ENCODE measurements at places on chromosomes 4 and X.

DNA sequence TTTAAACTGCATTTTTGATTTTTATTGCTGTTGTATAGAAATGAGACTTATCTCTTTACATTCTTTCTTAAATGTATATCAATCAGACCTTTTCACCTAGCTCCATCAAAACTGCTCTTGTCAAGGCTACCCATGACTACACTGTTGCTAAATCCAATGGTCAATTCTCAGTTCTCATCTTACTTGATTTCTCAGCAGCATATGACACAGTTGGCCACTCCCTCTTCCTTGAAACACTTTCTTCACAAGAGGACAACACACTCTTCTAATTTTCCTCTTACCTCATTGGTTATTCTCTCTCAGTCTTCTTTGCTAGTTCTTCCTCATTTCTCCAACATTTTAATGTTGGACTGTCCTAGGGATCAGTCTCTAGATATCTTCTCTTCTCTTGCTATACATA, 94.1 kb upstream of the CITED1 start:
- DNase-seq, result no peak
- H3K4me1 ChIP-seq, result no peaks in the 10 kb centered on the region
- no peaks in the 10 kb centered on the region for H3K36me3 ChIP-seq
- H3K27me3 ChIP-seq, result no peaks in the 10 kb centered on the region

GRCh38 chrX:80335062-80335830, 85.0 kb upstream of the TENT5D start:
- no peak for DNase-seq
- H3K4me3 ChIP-seq, result peak overlapping the region; percentile 26
- no peaks in the 10 kb centered on the region for H3K27me3 ChIP-seq
- no peaks in the 10 kb centered on the region for H3K4me1 ChIP-seq
- H3K27ac ChIP-seq, result no peak overlapping the region

GRCh38 chrX:132909643-132910042, 48.8 kb downstream of the HS6ST2 start:
- H3K4me1 ChIP-seq, result no peaks in the 10 kb centered on the region
- DNase-seq, result no peak
- no peaks in the 10 kb centered on the region for H3K36me3 ChIP-seq
- no peak overlapping the region for H3K27ac ChIP-seq

- no peak overlapping the region for H3K4me3 ChIP-seq
- H3K27me3 ChIP-seq, result no peaks in the 10 kb centered on the region
- no peak overlapping the region for H3K27ac ChIP-seq
Measured at GRCh38 chr4:7420661-7421040, 14.1 kb downstream of the PSAPL1 start.

DNA sequence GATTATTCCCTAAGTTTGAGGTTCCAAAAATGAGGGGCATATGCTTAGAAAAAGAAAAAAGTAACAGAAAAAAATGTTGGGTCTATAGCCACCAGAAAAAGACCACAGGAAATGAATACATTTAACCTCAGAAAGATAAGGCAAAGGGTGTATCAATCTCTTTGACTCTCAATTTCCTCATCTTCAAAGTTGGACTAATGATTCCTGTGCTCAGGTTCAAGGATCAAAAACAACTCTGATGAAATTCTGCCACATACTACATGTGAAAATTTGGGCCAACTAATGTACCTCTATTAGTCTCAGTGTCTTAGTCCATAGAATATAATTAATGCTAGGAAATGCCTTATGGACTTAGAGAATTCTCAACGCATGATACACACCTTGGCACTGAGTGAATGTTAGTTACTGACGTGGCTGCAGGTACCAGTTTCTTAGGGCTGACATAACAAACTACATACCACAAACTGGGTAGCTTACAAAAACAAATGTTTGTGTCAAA, 257.7 kb downstream of the ANKRD50 start:
- H3K4me1 ChIP-seq, result no peaks in the 10 kb centered on the region
- no peak overlapping the region for H3K4me3 ChIP-seq
- no peaks in the 10 kb centered on the region for H3K27me3 ChIP-seq
- DNase-seq, result no peak
- no peak overlapping the region for H3K27ac ChIP-seq

DNA sequence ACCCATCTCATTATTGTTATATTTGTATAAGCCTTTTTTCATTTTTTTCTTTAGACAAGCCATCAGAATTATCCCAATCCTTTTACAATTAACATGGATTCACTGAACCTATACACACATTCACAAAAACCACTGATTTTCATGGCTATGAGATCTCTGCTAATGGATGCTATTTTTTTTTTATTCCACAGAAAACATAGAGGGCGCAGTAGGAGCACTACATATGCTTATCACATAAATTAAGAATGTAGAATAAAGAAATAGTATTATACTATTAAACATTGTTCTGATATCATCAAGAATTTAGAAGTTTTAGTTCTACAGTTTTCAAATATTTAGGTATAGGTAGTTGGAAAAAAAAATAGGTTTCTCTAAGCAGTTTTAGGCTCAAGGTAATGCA, 1477.4 kb downstream of the ARAP2 start:
- no peak overlapping the region for H3K4me3 ChIP-seq
- no peaks in the 10 kb centered on the region for H3K36me3 ChIP-seq
- H3K4me1 ChIP-seq, result no peaks in the 10 kb centered on the region
- no peak overlapping the region for H3K27ac ChIP-seq

DNA sequence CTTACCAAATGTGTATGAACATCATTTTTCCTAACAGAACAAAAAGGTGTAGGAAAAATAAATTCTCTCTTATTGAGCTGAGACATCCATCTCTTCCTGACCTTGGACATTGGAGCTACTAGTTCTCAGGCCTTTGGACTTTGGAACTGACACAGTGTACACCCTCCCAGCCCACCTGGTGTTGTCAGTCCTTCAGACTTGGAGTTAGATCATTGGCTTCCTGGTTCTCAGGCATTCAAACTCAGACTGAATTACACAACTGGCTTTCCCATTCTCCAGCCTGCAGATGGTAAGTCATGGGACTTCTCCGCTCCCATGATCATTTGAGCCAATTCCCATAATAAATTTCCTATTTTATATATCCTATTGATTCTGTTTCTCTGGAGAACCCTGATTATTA, 84.8 kb upstream of the EDNRA start:
- H3K4me1 ChIP-seq, result no peaks in the 10 kb centered on the region
- H3K4me3 ChIP-seq, result no peak overlapping the region
- DNase-seq, result no peak
- H3K27me3 ChIP-seq, result no peaks in the 10 kb centered on the region
- H3K27ac ChIP-seq, result no peak overlapping the region
- no peaks in the 10 kb centered on the region for H3K36me3 ChIP-seq

- no peaks in the 10 kb centered on the region for H3K27me3 ChIP-seq
- DNase-seq, result no peak
- no peaks in the 10 kb centered on the region for H3K36me3 ChIP-seq
- no peak overlapping the region for H3K27ac ChIP-seq
Measured at GRCh38 chr4:135277980-135278315, 1076.4 kb upstream of the PABPC4L start.

- no peaks in the 10 kb centered on the region for H3K4me1 ChIP-seq
- H3K27ac ChIP-seq, result no peak overlapping the region
- no peaks in the 10 kb centered on the region for H3K27me3 ChIP-seq
- no peaks in the 10 kb centered on the region for H3K36me3 ChIP-seq
Measured at GRCh38 chr4:17009871-17010367, 111.5 kb upstream of the LDB2 start.

DNA sequence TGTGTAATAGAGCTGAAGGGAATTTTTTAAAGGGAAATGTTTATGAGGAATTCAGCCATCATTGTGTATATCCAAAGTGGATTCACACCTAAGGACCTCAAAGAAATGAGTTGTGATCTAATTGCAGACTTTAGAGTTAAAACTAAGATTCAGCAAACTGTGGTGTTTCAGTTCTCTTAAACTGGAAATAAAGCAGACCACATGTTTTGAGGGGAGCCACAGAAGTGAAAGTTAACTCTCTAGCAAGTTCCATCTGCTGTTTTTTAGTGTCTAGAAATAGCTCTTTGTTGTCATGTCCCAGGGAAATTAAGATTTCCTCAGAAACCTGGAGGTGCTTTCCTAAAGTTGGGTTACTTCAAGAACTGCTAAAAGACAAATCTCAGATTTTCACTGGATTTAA, 97.3 kb upstream of the DDX3X start:
- H3K27me3 ChIP-seq, result no peaks in the 10 kb centered on the region
- no peak overlapping the region for H3K27ac ChIP-seq
- no peak for DNase-seq
- no peaks in the 10 kb centered on the region for H3K4me1 ChIP-seq
- H3K4me3 ChIP-seq, result no peak overlapping the region

DNA sequence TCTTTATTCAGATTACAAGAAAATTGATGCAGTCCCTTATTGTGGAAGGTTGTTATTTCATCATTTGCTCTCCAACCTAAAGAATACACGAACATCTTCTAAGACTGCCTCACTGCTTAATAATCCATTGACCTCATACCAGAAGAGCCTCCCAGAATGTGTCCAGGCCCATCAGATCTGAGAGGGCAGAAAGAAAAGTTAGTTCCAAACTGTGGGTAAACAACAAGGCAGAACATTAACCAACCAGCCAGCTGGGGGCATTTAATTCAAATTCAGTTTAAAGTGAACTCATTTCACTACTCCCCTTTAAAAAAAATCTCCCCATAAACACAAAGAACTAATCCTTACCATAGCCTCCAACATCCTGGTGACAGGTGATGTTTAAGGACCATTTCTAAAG, 13.8 kb downstream of the GPC4 start:
- no peaks in the 10 kb centered on the region for H3K4me1 ChIP-seq
- peak overlapping the region; percentile 29 for H3K27ac ChIP-seq
- no peaks in the 10 kb centered on the region for H3K27me3 ChIP-seq
- no peaks in the 10 kb centered on the region for H3K36me3 ChIP-seq
- H3K4me3 ChIP-seq, result no peak overlapping the region

GRCh38 chr4:79210636-79211049, 115.2 kb downstream of the NAA11 start:
- DNase-seq, result no peak
- H3K27me3 ChIP-seq, result no peaks in the 10 kb centered on the region
- H3K36me3 ChIP-seq, result no peaks in the 10 kb centered on the region
- no peak overlapping the region for H3K4me3 ChIP-seq

- no peaks in the 10 kb centered on the region for H3K36me3 ChIP-seq
- H3K4me1 ChIP-seq, result no peaks in the 10 kb centered on the region
- no peaks in the 10 kb centered on the region for H3K27me3 ChIP-seq
- H3K27ac ChIP-seq, result no peak overlapping the region
- no peak for DNase-seq
Measured at GRCh38 chr4:62394766-62395165, 1194.6 kb downstream of the ADGRL3 start.

DNA sequence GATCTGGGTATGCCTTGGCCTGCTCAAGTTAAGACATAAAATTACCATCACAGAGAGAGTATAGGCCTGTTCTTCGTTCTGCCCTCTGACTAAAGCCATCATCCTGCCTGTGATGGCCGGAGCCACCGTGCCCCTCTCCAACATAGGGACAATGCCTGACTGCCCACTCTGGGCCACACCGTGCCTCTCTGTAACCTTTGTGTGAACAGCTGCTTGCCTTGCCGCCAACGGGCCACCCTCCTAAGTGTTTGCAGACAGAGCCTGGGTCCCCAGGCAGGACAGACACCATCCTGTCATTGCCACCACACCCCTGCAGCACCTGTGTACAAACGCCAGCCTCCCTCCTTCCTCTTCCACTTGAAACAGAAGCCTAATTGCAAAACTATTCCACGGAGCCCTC, 298.7 kb upstream of the TENM3 start:
- H3K27ac ChIP-seq, result no peak overlapping the region
- H3K36me3 ChIP-seq, result no peaks in the 10 kb centered on the region
- H3K27me3 ChIP-seq, result no peaks in the 10 kb centered on the region

GRCh38 chrX:716136-716535, 85.5 kb downstream of the SHOX start:
- no peaks in the 10 kb centered on the region for H3K4me1 ChIP-seq
- no peak for DNase-seq
- H3K27ac ChIP-seq, result no peak overlapping the region

- no peak overlapping the region for H3K4me3 ChIP-seq
- no peaks in the 10 kb centered on the region for H3K36me3 ChIP-seq
- no peak overlapping the region for H3K27ac ChIP-seq
- no peak for DNase-seq
Measured at GRCh38 chr4:76377481-76377901, 43.5 kb downstream of the CCDC158 start.

DNA sequence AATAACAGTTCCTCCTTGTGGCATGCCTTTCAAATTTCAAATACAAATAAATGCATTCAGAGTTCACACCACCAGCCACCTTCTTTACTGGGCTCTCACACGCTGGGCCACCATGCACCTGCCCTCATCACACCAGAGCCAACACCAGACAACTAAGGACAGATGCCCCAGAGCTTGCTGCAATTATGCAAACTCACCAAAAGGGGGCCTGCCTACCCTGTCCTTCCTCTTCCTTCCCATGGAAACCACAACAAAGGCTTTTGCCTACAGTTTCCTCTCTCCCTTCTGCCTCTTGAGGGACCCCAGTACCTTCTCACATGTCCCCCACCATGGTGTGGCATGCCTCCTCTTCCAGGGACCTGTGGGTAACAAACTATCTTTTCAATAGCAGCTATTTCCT, 1333.9 kb upstream of the TENM3 start:
- H3K36me3 ChIP-seq, result no peaks in the 10 kb centered on the region
- no peak for DNase-seq
- H3K27me3 ChIP-seq, result no peaks in the 10 kb centered on the region
- H3K27ac ChIP-seq, result no peak overlapping the region
- H3K4me3 ChIP-seq, result no peak overlapping the region
- H3K4me1 ChIP-seq, result no peaks in the 10 kb centered on the region

DNA sequence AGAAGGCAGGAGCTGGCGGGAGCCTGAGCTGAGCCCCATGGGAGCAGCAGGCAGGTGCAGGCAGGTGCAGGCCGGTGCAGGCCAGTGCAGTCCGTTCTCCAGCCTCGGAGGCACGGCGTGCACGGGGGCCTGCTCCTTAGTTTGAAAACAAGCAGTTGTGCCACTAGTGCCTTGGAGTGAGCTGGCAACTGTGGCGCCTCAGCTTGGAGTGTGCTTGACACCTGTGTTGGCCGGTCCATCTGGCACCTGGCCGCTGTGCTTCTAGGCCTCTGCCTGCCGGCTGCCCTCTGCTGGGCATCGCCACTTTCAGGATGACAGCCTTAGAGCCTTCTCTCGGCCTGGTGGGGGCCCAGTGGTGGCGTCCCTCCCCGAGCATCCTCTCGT, 47.9 kb downstream of the RGS12 start:
- H3K27me3 ChIP-seq, result no peaks in the 10 kb centered on the region
- H3K36me3 ChIP-seq, result peaks cover 7% of the 10 kb centered on the region
- DNase-seq, result no peak
- no peak overlapping the region for H3K27ac ChIP-seq

GRCh38 chrX:21847342-21847741, 7.9 kb downstream of the MBTPS2 start:
- H3K36me3 ChIP-seq, result peaks cover 9% of the 10 kb centered on the region
- no peak for DNase-seq
- no peaks in the 10 kb centered on the region for H3K4me1 ChIP-seq
- H3K4me3 ChIP-seq, result no peak overlapping the region
- H3K27me3 ChIP-seq, result no peaks in the 10 kb centered on the region
- H3K27ac ChIP-seq, result no peak overlapping the region

GRCh38 chr4:128606173-128606572, 203.3 kb upstream of the JADE1 start:
- H3K36me3 ChIP-seq, result no peaks in the 10 kb centered on the region
- no peaks in the 10 kb centered on the region for H3K27me3 ChIP-seq
- H3K27ac ChIP-seq, result no peak overlapping the region
- H3K4me1 ChIP-seq, result peaks cover 2% of the 10 kb centered on the region
- no peak for DNase-seq
- H3K4me3 ChIP-seq, result no peak overlapping the region

Measured in ascending aorta (tissue), 2 donors.